ENCODE measurements at places on chromosomes 6 and 20. TPM values are rescaled to one million over a fixed set of nuclear protein-coding genes. Genes with fewer than 3 reads are reported as not detected.
A peak's percentile ranks its signal among the peaks of the same experiment; 100 is the strongest.

GRCh38 chr20:16978497-16978896, 230.3 kb downstream of the OTOR start:
- no peak for DNase-seq

GRCh38 chr20:10665791-10666190, 8.0 kb downstream of the JAG1 start:
- no peak for DNase-seq

GRCh38 chr6:25094726-25095125, 159.0 kb upstream of the RIPOR2 start:
- DNase-seq: no peak

GRCh38 chr20:20065361-20065760, 13.0 kb downstream of the CFAP61 start:
- no peak for DNase-seq

GRCh38 chr6:147648916-147649315, 140.4 kb downstream of the SAMD5 start:
- DNase-seq: no peak

GRCh38 chr6:30835576-30835975, 48.7 kb upstream of the DDR1 start:
- no peak for DNase-seq

DNA sequence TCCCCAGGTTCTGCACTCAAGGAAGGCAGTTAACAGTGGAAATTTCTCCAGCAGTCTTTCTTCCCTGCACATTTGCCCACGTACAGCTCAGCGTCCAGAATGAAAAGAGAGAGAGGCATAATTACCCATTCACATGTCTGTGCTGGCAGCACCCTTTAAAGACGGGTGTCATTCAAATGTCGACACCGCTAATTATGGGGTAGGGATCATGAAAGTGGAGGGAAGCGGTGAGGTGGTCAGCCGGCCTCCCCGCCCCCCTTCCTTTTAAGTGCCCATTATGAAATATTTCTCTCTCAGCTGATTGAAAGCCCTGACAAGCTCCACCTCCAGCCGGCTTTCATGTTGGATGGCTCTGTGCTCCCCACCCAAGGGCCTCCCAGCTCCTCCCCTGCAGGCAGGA, 246.1 kb downstream of the BMP7 start:
- DNase-seq: no peak

DNA sequence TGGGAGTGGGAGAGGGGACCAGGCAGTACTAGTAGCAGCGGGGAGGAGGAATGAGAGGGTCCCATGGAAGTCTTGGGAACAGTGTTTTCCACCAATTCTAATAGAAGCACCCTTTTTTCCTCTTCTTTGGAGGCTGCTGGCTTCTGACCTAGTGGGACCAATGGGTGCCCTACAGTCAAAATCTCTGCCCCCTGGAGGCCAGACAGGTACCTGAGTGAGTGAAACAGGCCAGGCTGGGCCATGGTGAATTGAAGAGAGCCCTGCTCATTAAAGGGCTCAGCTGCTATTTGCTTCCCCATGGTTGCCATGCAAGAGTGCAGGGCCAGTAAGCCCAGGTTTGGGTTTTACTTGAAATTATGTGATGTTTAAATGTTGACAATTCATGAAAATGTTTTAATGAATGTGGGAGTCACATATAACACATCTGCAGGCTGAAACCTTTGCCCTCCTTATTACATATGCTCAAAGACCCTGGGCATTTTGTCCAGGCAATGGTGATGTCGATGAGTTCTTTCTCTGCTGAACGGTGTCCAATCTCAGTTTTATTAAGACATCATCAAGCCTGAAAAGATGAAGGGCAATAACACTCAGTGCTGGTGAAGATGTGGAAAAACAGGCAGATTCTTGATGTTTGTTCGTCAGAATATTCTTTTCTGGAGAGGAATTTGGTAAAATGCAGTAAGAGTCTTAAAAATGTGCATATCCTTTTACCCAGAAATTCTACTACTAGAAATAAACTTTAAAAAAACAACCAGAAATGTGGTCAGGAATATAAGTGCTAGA, 42.3 kb upstream of the OCSTAMP start:
- DNase-seq: no peak

DNA sequence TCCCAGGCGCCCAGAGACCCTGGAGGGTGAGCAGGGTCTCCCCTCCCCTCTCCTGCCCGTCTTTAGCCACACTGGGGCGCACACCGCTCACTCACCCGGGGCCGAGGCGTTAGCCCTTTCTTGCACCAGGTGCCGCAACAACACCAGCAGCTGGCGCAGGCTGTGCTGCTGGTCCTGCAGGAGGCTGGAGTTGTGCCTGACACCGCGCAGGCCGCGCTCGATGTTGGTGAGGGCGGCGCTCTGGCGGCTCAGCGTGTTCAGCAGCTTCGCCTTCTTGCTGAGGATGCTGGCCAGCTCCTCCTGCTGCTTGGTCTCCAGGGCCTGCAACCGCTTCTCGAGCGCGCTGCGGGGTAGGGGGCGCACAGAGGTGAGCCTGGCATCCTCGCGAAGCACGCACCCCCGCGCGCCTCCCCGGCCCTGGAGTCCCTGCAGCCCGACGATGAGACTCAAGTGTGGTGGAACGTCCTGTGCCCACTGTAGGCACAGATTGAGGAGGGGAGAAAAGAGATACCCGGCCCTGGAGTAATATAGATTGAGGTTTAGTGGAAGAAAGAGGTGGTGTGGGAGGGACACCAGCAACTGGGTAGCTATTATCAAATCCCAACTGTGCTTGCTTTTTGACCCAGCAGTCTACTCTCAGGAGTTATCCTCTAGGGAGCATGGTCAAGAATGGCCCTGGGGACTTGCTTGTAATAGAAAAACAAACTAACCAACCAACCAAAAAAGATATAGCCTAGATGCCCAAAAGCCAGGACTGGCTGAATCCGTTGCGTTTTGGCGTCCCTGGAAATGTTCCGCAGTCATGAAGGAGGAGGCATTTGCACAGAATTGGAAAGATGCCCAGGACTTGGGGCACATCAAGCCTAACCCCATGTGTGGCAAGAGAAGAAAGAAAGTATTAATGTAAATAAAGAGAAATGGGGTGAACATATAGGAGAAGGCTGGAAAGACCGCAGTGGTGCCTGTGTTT, 30.9 kb downstream of the ANGPT4 start:
- peak; percentile 79 for DNase-seq

DNA sequence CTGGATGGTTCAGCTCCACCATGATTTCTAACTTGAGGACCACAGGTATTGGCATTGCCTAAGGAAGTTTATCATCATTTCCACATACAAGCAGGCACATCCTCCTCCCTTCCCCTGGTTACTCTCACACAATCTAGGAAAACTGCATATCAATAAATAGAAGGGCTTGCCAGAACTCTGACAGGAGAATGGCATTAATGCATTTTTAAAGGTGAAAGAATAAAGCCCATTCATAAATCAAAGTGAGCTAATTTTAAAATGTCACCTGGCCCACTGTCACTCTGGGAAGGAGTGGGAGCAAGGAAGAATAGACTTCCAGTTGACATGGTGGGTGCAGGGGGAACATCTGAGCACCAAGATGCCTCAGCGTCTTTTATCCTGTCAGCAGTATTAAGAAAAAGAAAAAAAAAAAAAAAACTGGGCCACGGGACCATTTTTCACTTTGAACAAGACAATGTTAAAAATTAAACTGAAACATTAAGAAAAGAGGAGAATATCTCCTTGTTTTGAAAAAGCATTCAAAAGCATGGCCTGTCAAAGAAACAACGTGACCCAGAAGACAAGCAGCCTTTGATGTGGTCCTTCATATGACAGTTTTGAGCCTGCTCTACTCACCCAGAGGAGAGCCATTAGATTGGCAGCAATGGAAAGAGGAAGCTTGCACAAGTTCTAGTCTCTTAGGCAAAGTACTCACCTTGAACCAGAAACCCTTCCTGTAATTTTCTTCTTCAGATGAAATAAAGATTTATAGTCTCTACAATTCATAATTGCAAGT, 39.3 kb upstream of the SMLR1 start:
- DNase-seq: no peak

DNA sequence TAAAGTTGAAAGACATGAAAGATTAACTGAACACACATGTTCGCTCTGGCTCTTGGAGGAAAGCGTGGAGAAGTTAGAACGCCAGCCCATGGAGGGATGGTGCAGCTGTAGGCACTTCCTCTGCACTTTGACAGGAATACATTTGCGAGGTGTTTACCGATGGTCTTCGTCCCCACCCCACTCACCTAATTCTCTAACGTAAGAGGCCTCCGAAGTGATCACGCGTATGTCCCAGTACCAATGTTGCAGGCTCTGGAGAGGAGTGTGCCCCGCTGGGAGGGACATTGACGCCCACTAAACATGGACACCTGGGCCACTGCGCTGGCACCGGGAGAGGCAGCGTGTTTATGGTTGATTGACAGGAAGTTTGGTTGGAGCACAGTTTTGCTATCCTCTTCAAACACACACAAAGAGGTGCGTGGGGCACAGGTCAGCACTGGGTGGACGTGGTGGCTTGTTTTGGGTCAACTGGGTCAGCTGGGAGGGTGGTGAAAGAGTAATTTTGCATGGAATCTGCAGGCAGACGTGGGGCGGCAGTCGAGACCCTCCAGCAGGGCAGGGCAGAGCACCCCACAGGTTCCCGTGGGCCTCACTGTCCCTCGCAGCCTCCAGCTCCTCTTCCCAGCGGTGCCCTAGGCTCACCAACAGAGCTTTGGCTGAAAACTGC, 110.1 kb downstream of the DLL1 start:
- no peak for DNase-seq

Gene LTB
- total RNA-seq: not detected

Gene SYNJ2
- total RNA-seq: 11.8 TPM

Gene OR2B6
- total RNA-seq: not detected

Gene BTBD3
- 32.4 TPM for total RNA-seq

Gene PRR18
- 0.21 TPM for total RNA-seq

Gene TRERF1
- total RNA-seq: 4.1 TPM

Gene SAMD3
- total RNA-seq: not detected

Gene FAXC
- 5.4 TPM for total RNA-seq

Data from thyroid gland (tissue), 4 donors.